Activated CD8-positive, alpha-beta memory T cell treated with anti-CD3 and anti-CD28 coated beads for 24 hours (primary cell): ENCODE measurements at places on chromosomes 13 and 19.

- DNase-seq: no peak
Measured at GRCh38 chr19:39307046-39307821, 11.0 kb downstream of the IFNL1 start.

- no peak for DNase-seq
Measured at GRCh38 chr13:61276401-61276800, 139.2 kb downstream of the PCDH20 start.

GRCh38 chr19:50513746-50514345 is at the start of gene ASPDH:
Gene ASPDH (minus strand): TSS chr19:50513913. CDS start chr19:50513823, 90 bp downstream.
- no peak for DNase-seq

DNA sequence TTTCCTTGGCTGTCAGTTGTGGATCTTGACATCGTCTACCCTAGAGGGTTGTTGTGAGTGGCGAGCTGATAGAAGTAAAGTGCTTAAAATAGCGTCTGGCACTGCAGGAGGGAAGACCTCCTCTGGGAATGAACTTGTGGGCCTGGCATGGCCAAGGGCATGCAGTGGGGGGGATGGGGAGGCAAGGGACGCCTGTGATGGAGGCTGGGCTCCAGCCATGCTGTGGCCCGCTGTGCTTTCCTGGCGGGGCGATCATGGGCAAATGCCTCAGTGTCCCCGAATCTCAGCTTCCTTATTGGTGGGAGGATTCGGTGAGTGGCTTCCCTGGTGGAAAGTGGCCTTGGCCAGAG is 10.7 kb downstream of the CARM1 start:
- no peak for DNase-seq

DNA sequence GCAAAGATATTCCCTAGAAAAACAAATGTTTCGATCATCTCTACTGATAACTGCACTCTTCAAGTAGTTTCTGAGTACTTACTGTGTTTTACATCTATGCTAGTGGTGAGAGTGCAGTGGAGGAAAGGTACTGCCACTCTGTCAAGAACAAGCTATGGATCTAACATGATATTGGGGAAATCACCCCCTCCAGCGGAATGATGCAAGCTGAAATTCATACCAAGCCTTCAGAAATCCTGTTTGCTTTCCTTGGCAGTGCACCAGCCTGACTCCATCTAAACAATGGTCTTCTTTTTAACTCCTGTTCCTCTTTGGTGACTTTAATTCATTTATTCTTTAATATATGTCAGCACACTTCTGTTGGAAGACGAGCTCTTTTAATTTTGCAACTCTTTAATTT is 238.0 kb downstream of the PCDH9 start:
- DNase-seq: no peak

- no peak for DNase-seq
Measured at GRCh38 chr19:5957170-5957569, 20.8 kb downstream of the RANBP3 start.

DNA sequence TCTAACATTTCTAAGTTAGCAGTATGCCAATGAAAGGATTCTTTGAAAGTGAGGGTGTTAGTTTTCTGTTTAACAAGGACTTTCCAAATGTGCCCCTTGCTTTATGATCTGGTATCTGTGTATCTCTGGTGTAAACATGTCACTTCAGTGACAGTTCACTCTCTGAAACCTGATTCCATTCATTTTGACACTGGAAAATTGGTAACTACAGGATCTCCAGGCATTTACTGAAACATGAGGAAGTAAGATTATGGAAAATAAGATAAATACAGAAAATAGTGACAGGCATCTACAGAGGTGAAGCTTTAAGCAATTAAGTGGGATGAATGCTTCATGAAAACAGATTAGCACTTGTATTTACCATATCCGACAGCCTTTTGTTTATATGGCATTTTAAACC is 101.6 kb upstream of the MYO16 start:
- no peak for DNase-seq

GRCh38 chr13:113751491-113751890 is 7.5 kb upstream of the TMEM255B start:
- no peak for DNase-seq

DNA sequence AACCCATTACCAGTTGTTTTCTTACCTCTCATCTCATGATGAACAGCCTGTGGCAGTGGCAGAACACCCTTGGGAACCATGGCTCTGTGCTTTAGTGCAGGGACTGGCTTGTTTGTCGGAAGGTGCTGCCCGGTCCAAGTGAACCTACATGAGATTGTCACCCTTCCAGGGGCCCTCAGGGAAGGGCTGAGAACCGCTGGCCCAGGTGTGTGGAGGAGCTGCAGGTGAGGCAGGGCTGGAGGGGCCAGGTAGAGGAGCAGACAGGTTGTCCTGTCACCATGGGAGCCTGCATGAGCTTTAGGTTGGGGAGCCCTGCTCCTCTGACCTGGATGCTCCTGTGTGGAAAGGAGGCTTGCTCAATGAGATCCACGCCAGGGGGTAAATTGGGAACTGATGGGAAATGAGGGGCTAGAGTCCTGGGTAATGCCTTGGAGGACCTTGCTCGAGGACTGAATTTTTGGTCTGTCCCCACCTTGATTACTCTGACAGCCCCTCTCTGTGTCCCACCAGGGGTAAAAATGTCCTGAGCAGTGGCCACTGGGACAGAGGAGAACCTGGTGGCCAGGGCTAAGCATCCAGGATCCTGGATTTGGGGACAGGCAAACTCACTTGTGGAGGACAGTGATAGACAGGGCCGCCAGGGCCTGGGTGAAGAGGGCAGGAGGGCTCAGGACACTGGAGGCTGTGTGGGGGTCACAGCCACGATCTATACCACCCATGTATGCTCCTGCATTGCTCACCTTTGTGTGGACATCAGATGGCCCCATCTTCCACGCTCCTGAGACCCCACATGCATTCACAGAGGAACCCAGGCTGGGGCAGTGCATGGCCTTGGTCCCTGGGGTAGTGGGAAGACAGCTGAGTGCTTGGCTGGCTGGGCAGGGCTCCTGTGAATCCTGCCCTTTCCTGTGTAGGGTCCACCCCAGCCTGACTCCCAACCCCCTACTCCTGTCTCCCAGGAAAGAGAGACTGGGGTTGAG is 24.1 kb upstream of the CEACAM1 start:
- no peak for DNase-seq

DNA sequence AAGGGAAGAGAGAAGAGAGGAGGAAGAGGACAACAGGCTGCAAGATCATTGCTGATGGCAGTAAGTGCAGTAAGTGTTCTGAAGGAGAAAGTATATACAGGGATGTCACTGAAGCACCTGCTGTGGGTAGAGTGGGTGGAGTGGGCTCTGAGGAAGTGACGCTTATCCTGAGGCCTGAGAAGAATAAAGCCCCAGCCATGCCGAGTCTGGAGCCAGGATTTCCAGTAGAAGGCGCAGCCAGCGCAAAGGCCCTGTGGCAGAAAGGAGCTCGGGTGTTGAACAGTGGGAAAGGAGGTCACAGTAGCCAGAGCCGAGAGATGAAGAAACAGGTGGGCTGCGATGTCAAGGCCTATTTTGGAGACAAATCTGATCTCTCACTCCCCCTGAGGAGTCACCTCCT is 31.8 kb upstream of the ADGRE5 start:
- no peak for DNase-seq

DNA sequence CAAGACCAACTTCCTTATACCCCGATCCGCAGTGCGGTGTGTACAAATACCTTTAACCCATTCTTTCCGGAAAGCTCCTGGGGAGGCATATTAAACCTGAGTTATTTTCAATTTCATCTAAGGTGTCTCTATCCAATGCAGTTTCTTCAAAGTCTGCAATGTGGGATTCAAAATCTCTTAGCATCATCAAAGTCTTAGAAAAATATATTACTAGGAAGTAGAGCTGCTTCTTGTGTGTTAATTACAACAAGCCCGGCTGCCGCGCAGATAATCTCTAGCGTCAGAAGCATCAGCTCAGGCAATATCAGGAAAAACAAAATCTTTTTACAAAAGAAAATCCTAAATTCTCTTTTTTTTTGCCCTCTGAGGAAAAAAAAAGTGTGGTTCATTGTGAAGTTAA is 48.1 kb downstream of the ZNF536 start:
- no peak for DNase-seq

- no peak for DNase-seq
Measured at GRCh38 chr13:68168448-68168847, 938.3 kb upstream of the PCDH9 start.

DNA sequence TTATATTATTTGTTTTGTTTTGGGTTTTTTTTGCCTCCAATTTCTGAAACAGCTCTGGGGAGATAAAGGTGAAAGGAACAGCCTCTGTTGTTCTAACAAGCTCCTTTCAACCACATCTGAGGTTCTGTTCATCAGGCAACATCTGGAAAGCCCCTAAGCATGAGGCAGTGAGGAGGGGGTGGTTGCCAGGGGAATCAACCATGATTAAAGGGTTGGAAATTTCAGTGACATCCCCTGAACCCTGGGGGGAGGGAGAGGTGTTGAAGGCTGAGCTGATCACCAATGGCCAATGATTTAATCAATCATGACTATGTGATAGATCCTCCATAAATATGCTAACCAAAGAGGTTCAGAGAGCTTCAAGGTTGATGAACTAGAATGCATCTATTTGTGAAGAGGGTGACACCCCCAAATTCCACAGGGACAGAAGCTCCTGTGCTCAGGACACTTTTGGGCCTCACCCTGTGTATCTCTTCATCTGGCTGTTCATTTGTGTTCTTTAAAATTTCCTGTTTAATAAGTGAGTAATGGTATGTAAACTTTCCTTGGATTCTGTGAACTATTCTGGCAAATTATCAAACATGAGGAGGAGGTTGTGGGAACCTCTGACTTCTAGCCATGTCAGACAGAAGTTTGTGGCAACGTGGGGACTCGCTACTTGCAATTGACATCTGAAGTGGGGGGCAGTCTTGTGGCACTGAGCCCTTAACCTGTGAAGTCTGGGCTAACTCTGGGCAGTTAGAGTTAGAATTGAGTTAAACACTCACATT is 221.3 kb downstream of the NHLRC3 start:
- no peak for DNase-seq

DNA sequence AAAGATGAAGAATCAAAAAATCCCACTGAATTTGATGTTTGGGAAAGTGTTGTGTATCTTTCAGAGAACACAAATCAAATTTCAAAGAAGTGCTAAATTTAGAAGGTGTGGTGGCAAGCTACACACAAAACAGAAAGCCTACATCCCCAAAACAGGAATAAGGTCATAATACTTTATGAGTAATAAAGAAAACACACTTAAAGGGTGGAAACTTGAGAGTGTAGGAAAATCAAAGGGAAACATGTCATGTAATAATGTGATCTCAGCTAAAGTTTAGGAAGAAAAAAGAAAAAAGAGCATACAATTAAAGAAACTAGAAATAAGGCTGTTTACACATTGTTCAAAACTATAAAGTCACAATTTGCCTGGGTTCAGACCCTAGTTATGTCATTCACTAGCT is 668.7 kb downstream of the PCDH17 start:
- no peak for DNase-seq
